BJ (cell line): ENCODE measurements at places on chromosomes 5 and 9. TPM values are rescaled to one million over a fixed set of nuclear protein-coding genes. Genes with fewer than 3 reads are reported as not detected.
A peak's percentile ranks its signal among the peaks of the same experiment; 100 is the strongest.

DNA sequence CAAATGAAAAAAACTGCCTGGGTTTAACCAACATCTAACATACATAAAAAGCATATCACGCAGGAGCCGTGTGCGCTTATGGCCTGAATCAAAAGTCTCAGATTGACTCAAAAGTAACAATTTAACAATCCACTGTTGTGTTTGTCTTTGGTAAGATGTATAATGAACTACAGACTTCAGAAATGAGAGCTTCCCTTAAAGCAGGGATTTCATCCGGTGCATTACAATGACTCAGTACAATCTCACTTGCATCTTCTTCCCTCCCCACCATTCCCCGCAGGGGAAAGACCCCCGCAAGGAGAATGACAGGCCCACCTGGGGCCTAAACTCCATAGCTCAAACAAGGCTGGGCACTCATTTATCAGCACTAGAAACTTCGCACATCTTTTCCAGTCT is 1.4 kb downstream of the ZFR start:
- DNase-seq, result no peak

- no peak for DNase-seq
Measured at GRCh38 chr9:100466171-100466828, 6.6 kb upstream of the TMEFF1 start.

GRCh38 chr5:153784277-153784676 is 254.4 kb downstream of the FAM114A2 start:
- no peak for DNase-seq

GRCh38 chr5:141778683-141779082 is 96.7 kb upstream of the ARAP3 start:
- no peak for DNase-seq

- no peak for DNase-seq
Measured at GRCh38 chr9:110978516-110978915, 59.8 kb downstream of the LPAR1 start.

DNA sequence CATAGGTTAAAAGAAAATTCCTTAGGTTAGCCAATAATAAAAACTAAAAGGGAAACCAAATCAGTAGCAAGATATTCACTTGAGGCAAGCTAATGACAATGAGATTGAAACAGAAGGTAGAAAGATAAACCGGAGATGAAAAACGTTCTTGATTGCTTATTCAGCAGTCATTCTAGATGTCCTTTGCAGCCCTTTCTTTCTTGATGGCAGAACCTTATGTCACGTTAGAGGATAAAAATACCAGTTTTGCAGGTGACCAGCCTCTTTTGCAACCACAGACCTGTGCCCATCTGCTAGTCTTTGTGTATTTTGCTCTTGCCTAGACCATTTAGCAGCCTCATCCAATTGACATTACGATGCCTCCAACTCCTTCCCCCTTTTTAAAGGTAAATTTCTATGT is 337.8 kb downstream of the DMAC1 start:
- DNase-seq, result no peak

DNA sequence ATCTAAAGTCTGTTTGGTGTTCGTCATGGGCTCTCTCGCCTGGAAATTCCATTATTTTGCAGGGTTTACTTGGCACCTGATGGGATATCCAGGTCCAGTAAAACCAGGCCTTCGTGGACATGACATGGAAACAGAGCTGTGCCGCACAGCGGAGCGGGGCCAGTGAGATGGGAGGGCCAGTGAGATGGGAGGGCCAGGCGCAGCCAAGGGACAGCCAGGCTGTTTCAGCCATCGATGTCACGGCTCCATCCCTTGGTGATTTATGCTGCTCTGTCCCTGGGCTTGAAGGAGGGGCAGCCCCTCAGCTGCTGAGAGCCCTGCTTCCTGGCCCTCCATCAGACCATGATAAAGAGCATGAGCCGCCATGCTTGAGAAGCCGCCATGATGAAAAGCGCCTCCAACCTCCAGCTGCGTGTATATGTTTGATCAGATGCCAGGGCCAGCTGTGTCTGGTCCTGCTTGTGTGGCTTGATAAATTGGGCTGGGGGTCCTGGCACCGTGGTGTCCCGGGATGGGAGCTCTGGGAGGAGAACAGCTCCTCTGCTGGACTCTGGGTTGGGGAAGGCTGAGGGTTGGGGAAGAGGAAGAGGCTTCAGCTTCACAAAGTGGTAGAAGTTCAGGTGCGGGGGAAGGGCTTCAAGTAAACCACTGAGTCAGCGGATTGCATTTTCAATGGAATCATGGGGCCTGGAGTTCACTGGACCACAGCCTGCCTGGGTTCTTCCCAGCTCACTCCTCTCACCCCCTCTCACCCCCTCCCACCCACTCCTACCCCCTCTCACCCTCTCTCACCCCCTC is 6.1 kb upstream of the COL5A1 start:
- DNase-seq, result no peak

GRCh38 chr9:17752021-17752420 is 173.2 kb downstream of the SH3GL2 start:
- DNase-seq, result no peak

- no peak for DNase-seq
Measured at GRCh38 chr9:121863955-121864354, 212.5 kb downstream of the DAB2IP start.

- no peak for DNase-seq
Measured at GRCh38 chr9:112120030-112120341, 55.1 kb downstream of the SUSD1 start.

DNA sequence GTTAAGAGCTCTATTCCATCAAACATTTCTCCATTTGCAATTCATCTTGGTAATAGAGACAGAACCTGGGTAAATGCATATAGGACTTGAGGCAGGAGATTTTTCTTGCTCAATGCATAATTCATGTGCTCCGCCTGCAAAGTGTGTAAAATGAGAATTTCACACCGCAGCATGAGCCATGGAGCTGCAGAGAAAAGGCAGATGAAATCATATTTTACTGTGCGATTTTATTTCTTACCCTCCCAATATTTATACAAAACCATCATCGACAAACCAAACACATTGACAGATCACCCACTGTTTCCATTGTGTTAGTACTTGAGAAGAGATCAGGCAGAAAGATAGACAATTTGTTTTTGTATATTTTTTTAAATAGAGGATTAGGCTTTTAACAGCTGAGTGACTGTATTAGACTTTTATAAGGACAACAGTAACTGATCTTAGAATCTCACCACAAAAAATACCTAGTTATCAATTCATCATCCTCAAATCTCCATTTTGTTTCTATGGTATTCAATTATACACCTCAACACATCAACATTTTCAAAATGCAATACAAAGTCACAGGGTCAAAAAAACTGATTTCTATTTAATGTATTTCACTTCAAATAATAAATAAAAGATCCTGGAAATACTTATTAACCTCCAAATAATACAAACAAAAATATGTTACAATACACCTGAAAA is 191.1 kb downstream of the AP3B1 start:
- DNase-seq, result no peak

DNA sequence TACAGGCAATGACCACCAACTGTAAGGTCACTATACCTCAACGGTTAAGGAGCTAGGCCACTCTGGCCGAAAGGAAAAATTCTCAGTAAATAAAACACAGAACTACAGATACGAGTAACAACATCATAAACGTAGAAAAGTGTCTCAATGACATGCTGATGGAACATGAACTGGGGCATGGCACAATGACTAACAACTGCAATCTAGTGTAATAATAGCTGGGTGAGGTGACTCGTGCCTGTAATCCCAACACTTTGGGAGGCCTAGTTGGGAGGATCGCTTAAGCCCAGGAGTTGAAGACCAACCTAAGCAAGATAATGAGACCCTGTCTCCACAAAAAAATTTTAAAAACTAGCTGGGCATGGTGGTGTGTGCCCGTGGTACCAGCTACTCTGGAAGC is 9.8 kb upstream of the RAPGEF6 start:
- no peak for DNase-seq

GRCh38 chr9:90095682-90096081 is 490.9 kb downstream of the GADD45G start:
- no peak for DNase-seq

DNA sequence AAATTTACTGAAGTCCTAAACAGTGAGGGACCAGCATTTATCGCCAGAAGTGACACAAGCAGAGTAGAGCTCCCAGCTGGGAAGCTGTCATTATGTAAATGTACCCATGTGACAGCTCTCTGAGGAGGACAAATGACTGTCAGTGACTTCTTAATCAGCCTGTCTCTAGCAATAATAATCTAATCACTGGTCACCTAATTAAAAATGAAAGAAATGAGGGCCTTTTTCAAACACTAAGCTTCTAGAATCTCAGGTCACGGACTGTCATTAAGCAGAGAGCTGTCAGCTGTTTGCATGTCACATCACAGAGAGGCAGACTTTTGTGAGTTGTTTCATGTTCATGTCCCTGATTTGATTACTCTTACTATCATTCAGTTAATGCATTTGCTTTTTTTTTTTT is 77.9 kb upstream of the FBXL17 start:
- no peak for DNase-seq

GRCh38 chr5:89929173-89929572 is 480.4 kb downstream of the CETN3 start:
- no peak for DNase-seq

DNA sequence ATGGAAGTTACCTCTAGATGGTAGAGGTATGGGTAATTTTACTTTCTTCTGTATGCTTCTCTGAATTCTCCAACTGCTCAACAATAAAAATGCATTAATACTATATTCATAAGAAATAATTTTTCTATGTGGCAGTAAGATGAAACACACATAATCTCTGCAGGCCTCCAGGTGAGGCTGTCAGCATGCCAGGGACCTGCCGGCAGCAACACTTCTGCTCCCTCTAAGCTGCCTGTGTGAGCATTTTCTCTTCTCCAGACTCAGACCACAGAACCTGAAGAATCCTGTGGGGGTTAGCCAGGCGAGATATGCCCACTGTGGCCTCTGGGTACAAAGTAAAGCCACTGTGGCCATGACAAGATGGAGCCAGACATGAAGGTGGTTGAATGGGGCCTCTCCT is 316.3 kb downstream of the EBF1 start:
- DNase-seq, result no peak

DNA sequence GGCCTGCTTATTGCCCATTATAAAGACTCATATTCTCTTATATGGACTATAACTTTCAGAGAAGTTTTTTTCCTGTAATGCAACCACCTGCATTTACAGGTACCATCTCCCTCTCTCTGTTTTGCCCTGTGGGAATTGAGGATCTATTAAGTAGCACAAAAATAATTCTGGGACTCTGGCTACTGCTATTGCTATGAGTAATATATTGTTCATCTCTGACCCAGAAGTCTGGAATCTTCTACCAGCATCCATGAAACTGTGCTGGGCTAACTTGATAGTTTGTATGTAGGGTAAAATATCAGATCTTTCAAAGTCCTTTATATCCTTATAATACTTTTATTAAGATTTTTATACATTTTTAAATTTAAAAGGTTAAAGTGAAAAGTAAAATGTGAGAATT is 607.2 kb downstream of the EFNA5 start:
- no peak for DNase-seq

- no peak for DNase-seq
Measured at GRCh38 chr9:89657295-89657694, 52.5 kb downstream of the GADD45G start.

DNA sequence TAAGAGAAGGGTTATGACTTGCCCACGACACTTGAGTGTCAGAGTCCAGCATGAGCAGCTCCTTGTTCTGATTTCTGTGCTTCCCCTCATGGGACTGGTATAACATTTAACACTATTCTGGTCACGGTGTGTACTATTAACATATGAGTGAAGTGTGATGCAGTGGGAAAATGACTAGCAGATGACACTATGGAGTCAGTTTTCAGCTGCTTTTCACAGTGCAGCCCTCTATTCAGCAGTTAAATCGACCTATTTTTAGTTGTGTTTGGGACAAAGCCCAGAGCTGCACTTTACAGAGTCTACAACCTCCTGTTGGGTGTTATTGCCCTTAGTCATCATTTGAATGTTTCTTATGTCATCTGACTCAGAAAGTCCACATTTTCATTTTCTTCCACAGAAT is 59.1 kb downstream of the CHSY3 start:
- DNase-seq, result peak; percentile 84

- no peak for DNase-seq
Measured at GRCh38 chr9:115385383-115386122, 267.6 kb upstream of the TNC start.

- no peak for DNase-seq
Measured at GRCh38 chr5:159628703-159629102, 287.6 kb upstream of the ADRA1B start.

DNA sequence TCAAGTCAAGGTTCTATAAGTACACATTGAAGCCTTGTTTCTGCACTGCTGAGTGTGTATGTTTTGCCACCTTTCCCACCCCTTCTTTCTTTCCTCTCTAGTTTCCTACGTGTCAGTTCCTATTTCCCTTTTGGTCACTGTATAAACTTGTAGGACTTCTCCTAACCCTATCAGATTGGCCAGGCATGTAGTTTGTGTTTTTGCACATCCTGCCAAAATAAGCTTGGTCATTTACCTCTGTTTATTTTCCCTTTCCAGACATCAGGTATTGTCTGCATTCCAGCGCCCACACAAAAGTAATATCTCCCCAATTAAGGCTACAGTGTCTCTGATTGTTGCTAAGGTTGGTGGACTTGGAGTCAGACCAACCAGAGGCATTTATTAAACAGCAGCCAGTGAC is 252.9 kb upstream of the MPDZ start:
- no peak for DNase-seq

DNA sequence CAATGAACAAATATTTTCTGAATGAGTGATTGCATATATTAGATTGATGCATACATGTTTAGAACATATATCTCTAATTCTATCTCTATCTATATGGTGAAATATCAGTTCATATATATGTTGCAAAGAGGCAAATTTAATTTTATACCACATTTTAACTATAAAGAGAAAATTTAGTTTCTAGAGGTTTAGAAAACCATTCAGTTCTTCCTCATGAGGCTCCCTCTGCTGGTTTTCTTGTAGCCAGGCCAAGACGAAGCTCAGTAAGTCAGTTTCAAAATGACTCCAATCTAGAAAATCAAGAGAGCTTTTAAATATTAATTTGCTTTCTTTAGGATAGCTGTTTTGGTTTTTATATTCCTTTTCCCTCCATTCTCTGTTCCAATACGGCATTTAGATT is 312.1 kb downstream of the TMEM232 start:
- DNase-seq, result no peak

The LEAP2 gene
- 0.31 and 0.70 TPM in 2 replicates for polyA plus RNA-seq

The PCDHB5 gene
- polyA plus RNA-seq, result 0.18 and 0.22 TPM in 2 replicates

The ACTBL2 gene
- 0.05 and 0.07 TPM in 2 replicates for polyA plus RNA-seq

The PURA gene
- polyA plus RNA-seq, result 5.2 and 6.7 TPM in 2 replicates

The FOXD1 gene
- polyA plus RNA-seq, result 4.3 and 4.9 TPM in 2 replicates

The LCN1 gene
- not detected in 2 replicates for polyA plus RNA-seq

The PCDHA7 gene
- polyA plus RNA-seq, result 0.44 TPM in 2 replicates

The STRBP gene
- polyA plus RNA-seq, result 1.1 and 2.2 TPM in 2 replicates

The SLC12A7 gene
- polyA plus RNA-seq, result 1.6 and 4.6 TPM in 2 replicates

The SPATA31C1 gene
- polyA plus RNA-seq, result not detected in 2 replicates

The IL31RA gene
- polyA plus RNA-seq, result 0.07 TPM in 1 of 2 replicates, not detected in the other

The FGF1 gene
- polyA plus RNA-seq, result 14.8 and 19.2 TPM in 2 replicates

The TEX48 gene
- polyA plus RNA-seq, result not detected in 2 replicates

The NRARP gene
- 0.17 TPM in 2 replicates for polyA plus RNA-seq
